ENCODE measurements at places on chromosomes 16 and 17. TPM values are rescaled to one million over a fixed set of nuclear protein-coding genes. Genes with fewer than 3 reads are reported as not detected.

The PRSS8 gene
- not detected for total RNA-seq

The IL34 gene
- total RNA-seq = 1.7 TPM

The NPIPB13 gene
- total RNA-seq = 0.78 TPM

The CA7 gene
- not detected for total RNA-seq

The GNG13 gene
- total RNA-seq = not detected

The TRIM47 gene
- total RNA-seq = 12.3 TPM

The KIF2B gene
- total RNA-seq = not detected

The ORAI3 gene
- total RNA-seq = 5.5 TPM

The CCL16 gene
- total RNA-seq = not detected

The C17orf100 gene
- total RNA-seq = 2.3 TPM

The UNC45B gene
- 0.31 TPM for total RNA-seq

The ANKRD40CL gene
- total RNA-seq = not detected

The TMED6 gene
- total RNA-seq = not detected

The C17orf50 gene
- total RNA-seq = not detected

The CDT1 gene
- total RNA-seq = 1.6 TPM

The TP53TG3C gene
- not detected for total RNA-seq

The KPNA2 gene
- total RNA-seq = 34.2 TPM

The STAT5B gene
- 20.7 TPM for total RNA-seq

The ZNF624 gene
- total RNA-seq = 30.4 TPM

The MAPT gene
- total RNA-seq = 93.1 TPM

The MEFV gene
- 0.47 TPM for total RNA-seq

The KRTAP17-1 gene
- total RNA-seq = not detected
